Hypothalamus (tissue), 51 donors: ENCODE measurements at places on chromosomes 6 and 20.
A peak's percentile ranks its signal among the peaks of the same experiment; 100 is the strongest.

DNA sequence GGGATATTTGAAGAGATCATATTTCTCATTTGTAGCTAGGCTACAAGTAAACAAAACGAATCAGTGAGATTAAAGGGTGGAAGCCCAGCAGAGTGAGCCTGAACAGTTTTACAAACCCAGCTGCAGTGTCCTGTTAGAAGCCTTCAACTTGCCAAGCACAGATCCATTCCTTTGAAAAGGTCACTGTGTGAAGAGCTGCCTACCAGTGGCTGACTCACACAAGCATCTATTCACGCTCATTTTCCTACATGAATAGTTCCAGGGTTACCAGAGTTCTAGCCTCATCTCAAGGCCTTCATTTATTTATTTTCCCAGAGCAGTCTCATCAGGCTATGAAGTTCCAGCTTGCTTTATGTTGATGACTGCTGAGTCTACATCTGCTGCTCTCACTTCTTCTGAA, 25.7 kb upstream of the MLIP start:
- peak; percentile 26 for DNase-seq

GRCh38 chr6:31829633-31830283, 2.2 kb downstream of the HSPA1B start:
- DNase-seq = peak; percentile 28

DNA sequence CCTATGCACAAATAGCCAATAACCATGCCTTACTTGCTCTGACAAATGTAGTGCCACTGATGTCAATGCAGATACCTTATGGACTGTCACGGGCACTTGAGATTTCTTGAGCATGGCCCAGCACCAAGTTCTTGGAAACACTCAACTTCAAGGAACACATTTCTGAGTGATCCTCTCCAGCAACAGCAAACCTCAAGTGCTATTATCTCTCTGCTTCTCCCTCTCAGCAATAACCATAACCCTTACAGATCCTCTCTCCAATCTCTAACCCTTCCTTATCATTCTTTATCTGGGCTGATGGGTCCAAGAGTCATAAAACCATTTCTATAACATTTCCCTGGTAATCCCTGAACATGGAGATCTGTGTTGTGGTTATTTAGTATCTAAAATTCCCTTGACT, 266.9 kb upstream of the STXBP5 start:
- no peak for DNase-seq

DNA sequence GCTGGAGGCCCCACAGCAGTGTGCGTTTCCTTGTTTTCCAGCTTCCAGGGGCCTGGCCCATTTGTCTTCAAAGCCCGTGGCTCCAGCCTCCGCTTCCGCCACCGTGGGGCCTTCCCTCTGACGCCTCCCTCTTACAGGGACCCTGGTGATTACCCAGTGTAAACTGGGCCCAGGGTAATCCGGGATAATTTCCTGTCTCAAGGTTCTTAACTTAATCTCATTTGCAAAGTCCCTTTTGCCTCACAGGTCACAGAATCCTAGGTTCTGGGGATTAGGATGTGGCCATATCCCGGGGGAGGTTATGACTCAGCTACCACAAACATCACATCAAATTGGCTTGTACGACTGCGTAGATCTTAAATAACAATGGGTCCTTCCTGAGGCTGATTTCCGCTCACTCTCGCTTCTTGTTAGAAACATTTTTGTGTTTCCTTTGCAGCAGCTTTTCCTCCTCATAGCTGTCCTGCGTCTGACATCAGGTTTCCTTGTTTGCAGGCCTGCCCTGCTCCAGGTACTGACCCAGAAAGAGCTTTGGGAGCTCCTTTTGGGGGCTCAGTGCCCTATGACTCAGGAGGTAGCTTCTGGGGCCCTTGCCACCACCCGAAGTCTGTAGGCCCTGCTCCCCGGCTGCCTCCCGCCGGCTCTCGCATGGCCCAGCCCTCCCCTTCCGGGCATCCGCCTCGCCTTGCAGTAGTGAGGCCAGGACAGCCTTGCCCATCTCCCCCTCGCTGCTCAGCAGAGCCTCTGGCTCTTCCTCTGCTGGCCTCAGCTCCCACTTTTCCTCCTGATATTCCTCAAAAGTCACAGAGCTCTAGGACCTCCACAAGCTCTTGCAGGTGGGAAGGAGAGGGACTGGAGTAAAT, 100.5 kb downstream of the ERMARD start:
- DNase-seq = no peak

- no peak for DNase-seq
These were observed 82.8 kb downstream of the MLIP start for GRCh38 chr6:54194067-54194466.

GRCh38 chr6:25002326-25003091, 66.7 kb upstream of the RIPOR2 start:
- no peak for DNase-seq

DNA sequence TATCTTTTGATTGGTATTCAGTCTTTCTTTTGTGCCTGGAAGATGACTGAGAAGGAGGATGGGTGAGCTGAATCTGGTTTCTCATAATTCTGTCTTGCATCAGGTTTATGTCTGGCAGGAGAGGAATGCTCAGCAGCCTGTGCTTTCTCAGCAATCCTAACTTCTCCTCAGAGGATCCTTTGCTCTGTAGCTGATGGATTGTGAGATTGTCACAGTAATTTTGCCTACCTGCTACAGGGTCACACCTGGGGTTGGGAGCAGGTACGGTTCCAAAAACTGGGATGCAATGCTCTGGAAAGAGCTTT, 2.1 kb upstream of the HS3ST5 start:
- no peak for DNase-seq

- no peak for DNase-seq
These were observed 52.9 kb downstream of the RNASET2 start for GRCh38 chr6:166903500-166903899.

GRCh38 chr6:168342636-168343035, 23.1 kb upstream of the DACT2 start:
- DNase-seq = no peak

DNA sequence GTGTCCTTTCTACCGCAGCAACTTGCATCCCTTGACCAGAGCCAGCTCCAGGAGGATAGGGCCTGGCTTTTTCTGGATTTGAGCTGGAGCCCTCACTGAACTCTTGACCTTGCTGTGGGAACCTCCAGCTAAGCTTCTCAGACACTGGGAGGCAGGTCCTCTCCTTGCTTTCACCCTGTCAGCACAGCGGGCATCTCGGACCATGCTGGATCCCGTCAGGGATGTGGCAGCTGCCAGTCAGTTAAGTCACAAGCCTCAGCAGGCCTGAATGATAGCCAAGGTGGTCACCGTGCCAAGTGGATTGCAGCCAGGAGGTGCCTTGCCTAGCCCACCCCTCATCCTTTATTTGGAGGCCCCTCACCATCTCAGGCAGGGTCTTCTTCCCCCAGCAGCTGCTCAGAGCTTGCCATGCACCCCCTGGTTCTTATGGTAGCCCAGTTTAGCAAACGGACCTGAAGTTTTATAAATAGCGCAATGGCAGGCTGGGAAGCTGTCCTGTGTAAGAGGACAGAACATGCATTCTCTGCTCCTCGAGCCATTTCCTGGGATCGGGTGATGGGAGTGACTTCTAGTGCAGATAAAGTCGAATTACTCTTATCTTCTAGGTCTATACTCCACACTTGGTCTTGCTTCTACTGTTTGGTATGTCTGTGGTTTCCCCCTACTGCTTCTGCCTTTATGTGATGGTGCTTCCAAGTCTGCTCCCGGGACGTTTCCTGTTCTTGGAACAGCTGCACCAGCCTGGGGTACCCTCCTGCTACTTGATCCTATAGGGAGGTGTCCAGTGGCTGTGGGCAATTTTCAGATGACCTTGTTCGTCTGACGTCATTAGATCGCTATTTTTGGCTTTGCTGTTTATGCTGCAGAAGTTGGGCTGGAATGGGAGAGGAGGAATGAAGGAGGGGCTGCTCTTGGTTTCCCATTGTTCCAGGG, 7.1 kb upstream of the MYLK2 start:
- no peak for DNase-seq

- no peak for DNase-seq
These were observed 71.3 kb upstream of the FOXC1 start for GRCh38 chr6:1538369-1538768.

DNA sequence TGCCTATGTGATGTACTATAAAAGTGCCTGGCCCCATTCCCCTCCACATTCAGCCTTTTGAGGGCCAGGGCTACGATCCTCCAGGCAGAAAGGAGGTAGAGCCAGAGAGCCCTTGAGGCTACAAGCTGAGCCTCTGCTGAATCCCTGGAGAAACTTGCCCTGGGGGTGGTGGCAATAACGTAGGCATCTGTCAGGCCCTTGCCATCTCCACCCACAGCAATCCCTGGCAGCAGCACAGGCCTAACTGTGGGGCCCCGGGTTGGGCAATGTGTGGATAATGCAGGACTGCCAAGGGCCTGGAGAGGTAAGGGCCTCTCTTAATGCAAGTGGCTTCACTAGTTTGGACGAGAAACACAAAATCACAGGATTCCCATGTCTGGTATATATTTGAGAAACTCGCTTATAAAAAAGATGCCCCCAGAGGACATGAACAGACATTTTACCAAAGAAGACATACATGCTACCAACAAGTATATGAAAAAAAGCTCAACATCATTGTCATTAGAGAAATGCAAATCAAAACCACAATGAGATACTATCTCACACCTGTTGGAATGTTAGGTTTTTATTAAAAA, 99.0 kb downstream of the QRSL1 start:
- DNase-seq = no peak

GRCh38 chr6:3592371-3592941, 135.6 kb upstream of the SLC22A23 start:
- no peak for DNase-seq

GRCh38 chr6:24231438-24231977, 105.5 kb downstream of the NRSN1 start:
- DNase-seq = no peak

GRCh38 chr6:160973311-160974250, 18.0 kb upstream of the MAP3K4 start:
- no peak for DNase-seq

DNA sequence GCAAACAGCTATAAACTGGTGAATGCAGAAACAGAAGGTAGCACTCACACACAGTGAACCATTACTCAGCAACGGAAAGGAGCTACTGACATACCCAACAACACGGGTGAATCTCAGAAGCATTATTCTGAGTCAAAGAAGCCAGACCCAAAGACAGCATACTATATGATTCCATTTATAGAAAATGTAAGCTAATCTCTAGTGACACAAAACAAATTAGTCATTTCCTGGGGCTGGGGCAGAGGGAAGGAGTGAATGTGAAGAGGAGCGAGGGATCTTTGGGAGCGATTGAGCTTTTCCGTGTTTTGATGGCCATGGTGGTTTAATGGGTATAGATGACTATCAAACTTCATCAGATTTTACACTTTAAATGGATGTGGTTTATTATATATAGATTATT, 614.6 kb downstream of the DHX35 start:
- DNase-seq = no peak

- no peak for DNase-seq
These were observed 43.7 kb downstream of the HDGFL1 start for GRCh38 chr6:22613051-22613450.

- DNase-seq = no peak
These were observed 68.7 kb upstream of the TAB2 start for GRCh38 chr6:149248693-149249369.

DNA sequence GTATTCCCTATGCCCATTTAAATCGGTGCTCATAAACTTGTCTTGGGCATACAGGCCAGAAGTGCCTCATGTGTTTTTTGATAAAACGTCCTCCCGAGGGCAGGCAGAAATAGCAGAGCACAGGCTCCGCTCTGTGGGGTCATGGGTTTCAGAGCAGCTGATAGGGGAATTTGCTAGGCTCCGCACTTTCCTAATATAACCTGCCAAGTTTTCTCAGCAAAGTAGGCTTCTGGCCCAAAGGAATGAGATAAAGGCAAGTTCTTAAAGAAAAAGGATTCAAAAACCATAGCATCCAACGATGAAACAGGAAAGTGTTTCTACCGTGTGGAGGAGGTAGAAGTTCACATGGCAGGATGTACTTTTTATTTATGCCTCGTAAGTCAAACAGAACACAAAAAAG, 69.8 kb upstream of the RALGAPA2 start:
- DNase-seq = no peak

DNA sequence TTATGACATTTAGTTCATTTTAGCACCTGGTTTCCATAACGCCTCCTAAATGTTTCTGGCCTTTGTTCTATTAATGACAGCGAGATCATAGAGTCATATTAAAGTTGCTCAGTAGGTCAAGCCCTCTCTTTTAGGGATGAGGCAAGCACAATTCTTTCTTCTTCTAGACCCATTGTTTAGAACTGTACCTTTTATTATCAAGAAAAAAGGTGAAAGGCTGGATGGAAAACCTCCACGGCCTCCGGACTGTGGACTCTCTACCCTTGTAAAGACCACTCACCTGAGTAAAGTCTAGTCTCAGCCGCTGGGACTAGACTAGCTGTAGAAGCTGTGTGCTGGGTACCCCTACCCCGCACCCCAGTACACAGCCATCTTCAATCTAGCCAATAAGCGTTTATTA, 6.0 kb upstream of the AFDN start:
- DNase-seq = no peak

DNA sequence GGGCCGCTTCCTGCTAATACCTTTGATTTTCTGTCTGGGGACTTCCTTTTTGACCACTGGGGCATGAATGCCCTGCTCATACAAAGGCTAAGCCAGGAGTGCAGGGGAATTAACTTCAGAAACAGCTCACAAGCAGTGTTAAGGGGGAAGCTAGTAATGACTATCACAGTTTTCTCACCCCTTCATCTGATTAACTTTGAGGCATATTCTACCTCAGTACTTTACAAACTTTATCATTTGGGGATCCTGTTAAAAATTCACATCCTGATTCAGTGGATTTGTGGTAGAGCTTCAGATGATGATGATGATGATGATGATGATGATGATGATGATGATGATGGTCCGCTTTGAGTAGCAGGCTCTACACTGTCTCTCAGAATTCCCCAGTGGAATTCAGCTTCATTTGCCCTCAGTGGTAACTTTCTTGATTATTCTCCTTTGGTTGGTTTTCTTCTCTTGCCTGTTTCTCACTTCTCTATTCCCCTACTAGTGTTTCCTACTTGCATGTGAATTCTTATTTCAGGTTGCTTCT, 78.4 kb upstream of the TMEM170B start:
- no peak for DNase-seq

DNA sequence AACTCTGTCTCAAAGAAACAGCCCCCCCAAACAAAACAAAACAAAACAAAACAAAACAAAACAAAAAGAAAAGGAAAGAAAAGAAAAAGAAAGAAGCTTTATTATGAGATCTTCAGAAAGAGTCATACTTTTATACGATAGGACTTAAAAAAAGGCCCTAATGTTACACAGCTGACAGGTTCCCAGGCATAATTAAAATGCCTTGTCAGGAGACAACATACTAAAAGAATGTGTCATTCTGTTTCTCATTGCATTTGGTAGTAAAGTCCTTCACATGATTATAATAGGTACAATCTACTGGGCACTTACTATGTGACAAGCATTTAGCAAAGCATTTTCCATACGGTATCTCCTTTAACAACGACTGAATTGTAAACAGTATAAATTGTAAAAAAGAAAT, 36.4 kb upstream of the RPN2 start:
- no peak for DNase-seq

- DNase-seq = no peak
These were observed 117.2 kb upstream of the ESR1 start for GRCh38 chr6:151690303-151690702.

GRCh38 chr6:53439556-53439955, 90.8 kb upstream of the ELOVL5 start:
- DNase-seq = no peak
